ENCODE measurements at places on chromosomes 1 and 21.

- no peak for DNase-seq
Observed at GRCh38 chr21:33801424-33802405, 113.9 kb downstream of the ATP5PO start.

DNA sequence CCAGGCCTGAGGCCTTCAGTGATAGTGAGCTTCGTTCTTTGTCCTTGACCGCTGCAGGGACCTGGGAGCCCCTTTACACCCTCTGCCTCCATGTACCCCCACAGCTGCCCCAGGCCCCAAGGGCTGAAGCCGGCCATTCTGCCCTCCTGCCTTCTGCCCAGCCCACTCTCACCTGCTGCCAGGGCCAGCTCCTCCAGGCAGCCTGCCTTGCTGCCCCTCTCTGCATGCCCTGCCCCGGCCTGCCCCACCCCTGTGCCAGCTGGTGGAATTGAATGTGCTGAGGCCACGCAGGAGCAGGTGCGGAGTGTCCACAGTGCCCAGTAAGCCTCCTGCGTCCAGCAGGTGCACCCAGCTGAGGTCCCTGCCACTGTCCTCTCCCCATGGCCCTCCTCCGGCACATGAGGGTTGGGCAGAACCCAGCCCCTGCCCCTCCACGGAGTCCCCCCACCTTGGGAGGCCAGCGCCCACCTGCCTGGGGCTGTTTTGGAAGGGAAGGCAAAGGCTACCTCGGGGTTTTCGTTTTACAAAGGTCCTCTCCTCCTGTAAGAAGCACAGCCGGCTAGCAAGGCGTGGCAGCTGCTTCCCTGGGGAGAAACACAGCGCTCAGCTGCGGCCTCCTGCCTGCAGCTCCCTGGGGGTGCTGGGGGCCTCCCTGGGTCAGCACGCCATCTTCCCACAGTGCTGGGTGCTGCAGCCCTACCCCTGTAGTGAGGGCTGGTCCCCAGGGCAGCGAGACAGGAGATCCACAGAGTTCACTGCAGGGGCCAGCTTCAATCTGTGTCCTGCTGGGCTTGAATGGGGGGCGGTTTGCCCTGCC is 21.0 kb downstream of the MMEL1 start:
- no peak for DNase-seq

DNA sequence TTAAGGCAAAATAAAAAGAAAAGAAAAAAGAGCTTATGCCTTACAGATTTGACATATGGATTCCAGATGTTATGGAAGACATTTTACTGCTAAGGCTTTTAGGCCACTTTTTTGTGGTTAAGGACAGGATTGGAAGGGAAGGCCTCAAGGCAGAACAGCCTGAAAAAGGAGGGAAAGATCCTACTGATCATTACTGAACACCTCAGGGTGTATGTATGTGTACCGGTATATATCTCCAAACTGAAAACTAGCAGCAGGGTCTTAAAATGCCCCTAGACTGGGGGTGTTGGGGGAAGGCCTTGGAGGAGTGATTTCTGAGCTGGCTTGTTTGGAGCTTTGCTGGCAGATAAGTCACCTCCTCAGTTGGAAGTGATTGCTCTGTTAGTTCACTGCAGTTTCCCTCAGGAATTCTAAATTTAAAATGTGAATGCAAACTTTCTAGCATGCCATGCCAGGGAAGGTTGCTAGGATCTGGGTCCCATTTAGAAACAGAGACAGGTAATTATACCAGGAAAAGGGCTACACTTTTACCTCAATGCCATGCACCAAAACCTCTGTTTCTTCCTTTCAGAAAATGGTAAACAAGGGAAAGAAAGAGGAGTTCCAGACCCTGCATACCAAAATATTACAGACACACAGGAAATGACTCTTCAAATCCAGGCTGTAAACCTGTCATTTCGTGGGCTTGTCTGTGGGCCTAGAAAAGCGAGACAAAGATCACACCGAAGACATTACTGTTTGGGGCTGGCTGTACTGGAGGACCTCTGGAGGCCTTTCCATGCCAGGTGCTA is 15.0 kb downstream of the C1orf52 start:
- peak; percentile 6 for DNase-seq

- no peak for DNase-seq
Observed at GRCh38 chr1:150548632-150549495, at the start of gene ADAMTSL4. Gene ADAMTSL4 (plus strand): TSS chr1:150549408. CDS start chr1:150552289, 2,881 bp downstream.

- no peak for DNase-seq
Observed at GRCh38 chr1:154342836-154343472, 17.6 kb downstream of the ATP8B2 start.

DNA sequence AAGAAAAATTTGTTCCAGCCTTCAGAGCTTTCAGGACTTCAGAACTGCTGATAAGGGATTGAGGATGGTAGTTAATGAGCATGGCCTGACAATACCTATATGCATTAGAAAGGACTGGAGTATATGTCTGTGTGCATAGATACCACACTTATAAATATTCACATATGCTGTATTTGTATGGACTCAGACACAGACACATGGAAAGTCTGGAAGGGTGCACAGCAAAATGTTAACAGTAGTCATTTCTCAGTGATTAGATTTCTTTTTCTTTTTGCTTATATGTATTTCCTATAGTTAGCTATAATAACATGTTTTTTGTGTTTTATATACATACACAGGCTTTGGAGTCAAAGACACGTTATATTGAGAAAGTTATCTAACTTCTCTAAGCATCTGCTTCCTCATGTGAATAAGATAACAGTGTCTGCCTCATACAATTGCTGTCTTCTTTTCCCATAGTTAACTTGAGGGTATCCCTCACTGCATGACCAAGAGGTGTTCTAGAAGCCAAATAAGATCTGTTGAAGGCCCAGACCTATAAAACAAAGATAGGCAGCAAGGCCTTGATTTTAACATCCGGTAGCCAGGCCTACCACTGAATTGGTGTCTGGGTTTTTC is 31.3 kb downstream of the INPP5B start:
- DNase-seq, result no peak

GRCh38 chr1:64895500-64895899 is 70.8 kb downstream of the JAK1 start:
- no peak for DNase-seq

DNA sequence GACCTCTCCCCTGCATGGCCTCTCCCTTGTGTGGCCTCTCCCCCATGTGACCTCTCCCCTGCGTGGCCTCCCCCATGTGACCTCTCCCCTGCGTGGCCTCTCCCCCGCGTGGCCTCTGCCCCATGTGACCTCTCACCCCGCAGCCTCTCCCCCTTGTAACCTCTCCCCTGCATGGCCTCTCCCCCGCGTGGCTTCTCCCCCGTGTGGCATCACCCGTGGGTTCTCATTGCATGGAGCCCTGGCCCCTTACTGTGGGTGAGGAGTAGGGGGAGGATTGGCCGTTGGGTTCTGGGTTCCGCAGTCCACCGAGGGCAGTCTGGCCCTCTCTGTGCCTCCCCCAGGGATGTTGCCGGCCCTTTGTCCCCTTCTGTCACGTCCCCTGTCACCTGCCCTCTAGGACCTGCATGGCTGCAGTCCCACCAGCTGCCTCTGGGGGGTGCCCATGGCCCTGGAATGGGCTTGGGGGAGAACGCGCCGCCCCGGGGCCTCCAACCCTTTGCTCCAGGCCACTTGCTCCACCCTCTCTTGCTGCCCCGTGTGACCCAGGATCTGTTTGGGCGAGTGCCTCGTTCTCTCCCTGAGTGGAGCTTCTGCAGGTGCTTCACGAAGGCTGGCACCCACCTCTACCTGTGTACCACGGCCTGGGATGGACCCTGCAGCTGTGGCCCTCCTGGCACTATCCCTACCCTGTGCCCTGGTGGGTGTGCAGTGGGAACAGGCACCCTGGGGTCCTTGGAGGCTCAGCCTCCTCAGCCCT is 21.3 kb downstream of the RRP1 start:
- peak; percentile 70 for DNase-seq

GRCh38 chr1:25664357-25665199 is 48.0 kb downstream of the MAN1C1 start:
- DNase-seq, result no peak

- no peak for DNase-seq
Observed at GRCh38 chr1:93698329-93699048, 16.9 kb upstream of the BCAR3 start.

GRCh38 chr1:40014253-40014706 is 26.2 kb upstream of the CAP1 start:
- no peak for DNase-seq

DNA sequence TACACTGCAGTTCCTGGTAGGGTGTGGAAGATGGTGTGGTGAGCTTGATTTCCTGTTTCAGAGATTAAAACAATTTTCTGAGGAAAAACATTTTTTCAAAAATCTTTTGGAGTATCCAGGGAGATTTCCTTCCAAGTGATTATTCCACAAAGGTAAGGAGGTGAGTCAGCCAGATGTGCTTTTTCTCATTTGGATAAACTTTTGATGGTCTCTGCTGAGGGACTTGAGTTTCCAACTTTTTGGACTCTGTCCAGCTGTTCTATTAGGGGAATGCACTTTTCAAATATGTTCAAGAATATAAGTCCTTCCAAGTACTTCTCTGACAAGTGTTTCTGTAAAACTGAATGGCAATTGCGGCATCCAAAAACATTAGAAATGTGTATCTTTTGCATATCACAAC is 628.8 kb upstream of the ADAMTS5 start:
- DNase-seq, result no peak

GRCh38 chr1:115227346-115228082 is 110.5 kb downstream of the NGF start:
- no peak for DNase-seq

DNA sequence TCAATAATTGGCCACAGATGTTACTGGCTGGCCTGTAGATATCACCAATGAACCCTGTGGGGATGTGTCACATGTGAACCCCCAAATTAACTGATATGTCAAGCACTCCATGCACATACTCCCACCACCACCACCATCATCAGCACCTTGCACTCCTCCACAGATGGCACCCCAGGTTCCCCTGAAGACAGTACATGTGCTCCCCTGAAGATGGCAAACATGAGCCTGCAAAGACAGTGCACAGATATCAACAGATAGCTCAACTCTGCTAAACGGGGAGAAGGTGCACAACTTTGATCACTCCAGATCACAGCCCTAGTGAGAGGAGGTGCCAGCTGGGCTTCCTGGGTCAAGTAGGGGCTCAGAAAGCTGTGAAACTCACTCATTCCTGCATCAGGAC is 74.4 kb downstream of the CLCA4 start:
- DNase-seq, result no peak

GRCh38 chr1:171280599-171280998 is 32.3 kb downstream of the FMO1 start:
- DNase-seq, result no peak

DNA sequence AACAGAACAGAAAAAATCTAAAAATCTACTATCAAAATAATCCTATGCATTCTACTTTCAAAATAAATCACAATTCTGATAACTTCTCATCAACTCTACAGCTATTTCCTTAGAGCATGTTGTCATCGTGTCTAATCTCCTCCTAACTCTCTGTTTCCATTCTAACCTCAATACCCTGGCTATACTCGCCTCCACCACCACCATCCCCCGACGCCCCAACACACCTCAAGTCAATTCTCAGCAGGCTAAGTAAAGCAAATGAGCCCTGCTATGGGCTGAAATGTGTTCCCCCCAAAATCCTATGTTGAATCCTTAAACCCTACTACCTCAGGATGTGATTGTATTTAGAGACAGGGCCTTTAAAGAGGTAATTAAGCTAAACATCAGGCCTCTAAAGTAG is 34.6 kb downstream of the NRDC start:
- no peak for DNase-seq

DNA sequence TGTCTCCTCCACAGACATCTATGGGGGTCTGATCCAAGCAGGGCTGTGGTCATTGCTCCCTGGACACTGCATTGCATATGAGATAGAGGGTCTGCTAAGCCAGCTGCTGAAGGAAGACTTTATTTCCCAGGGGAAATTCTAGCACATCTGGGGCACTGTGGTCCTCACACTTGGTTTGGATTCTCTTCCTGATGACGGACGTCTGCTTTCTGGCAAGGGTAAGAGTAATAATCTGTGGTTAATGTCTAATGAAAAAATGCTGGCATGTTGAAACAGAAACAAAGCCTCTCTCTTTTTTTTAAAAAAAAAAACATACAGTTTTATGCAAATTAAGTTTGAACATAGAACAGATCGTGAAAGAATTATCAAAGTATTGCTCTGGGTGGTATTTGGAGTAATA is 553.9 kb downstream of the DPYD start:
- no peak for DNase-seq

GRCh38 chr1:205998457-205999241 is 4.5 kb downstream of the RAB7B start:
- no peak for DNase-seq

DNA sequence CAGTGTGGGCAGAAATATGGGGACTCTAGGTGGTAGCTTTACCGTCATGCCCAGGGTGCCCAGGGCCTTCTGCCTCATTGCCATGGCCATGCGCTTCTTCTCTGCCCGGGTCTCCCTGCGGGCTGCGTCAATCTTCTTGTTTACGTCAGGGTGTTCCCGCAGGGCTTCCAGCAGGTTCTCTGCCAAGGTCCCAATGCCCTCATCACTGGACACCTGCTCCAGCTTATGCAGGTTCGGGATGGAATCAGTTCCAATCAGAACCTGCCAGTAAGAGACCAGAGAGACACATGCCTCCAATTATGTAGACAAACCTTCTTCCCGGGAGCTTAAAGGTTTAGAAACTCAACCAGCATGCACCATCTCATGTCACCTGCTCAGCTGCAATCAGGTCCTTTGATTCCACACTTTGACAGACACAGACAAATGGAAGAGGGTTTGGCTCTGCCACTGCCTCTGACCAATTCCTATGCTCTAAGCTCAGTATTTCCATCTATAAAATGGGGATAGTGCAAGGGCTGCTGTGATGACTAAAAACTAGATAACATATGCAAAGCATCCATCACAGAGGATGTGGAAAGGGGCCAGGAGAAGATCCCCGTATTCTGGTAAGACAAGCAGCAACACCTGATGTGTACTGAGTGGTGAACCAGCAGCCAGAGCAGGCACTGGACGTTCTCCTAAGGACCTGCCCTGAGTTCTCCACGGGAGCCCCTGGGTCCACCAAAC is 121.2 kb downstream of the UBR4 start:
- DNase-seq, result no peak

DNA sequence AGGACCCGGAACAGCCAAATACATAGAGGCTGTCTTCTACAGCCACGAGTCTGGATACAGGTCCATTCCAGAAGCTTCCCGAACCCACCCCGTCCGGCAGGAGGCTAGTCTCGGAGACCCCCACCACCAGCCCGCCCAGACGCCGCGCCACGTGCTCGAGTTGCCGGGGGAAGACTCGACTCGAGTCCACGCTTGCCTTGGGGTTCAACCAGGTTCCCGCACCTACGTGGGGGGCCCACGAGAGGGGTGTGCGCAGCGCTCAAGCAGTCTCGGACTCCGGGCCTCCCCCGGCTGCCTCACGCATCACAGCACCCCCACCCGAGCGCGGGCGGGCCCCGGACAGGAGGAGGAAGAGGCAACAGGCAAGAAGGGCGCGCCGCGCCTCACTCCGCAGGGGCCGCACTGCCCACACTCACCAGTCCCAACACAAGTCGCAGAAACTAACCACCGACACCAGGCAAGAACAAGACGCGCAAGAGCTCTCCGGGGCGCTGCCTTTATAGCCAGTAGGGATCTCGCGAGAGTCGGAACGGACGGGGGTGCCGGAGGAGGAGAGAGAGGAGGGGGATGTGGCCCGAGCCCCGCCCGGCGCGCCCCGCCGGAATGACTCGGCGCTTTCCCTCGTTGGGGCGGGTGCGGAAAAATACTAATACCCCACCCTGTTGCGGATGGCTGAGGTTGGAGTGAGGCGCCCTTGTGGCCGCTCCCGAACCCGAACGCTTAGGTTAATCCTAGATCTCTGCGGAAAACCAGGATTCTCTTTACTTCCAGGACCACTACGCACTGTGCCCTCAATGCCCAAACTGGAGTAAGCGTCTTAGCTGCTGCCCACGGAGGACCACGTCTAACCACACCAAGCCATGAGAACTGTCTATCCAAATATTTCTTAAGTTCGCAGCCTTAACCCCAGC is at the start of gene PRDX1:
Gene PRDX1, minus strand, starts transcription at position 472 of the 911 bp plus-strand sequence. CDS start 2,841 bp downstream, outside the sequence.
- peak; percentile 93 for DNase-seq

All from kidney capillary endothelial cell (primary cell).